ENCODE measurements at places on chromosomes 7 and 10.

- no peak for DNase-seq
Measured at GRCh38 chr7:74084722-74085578, 1.3 kb downstream of the LIMK1 start.

- DNase-seq = no peak
Measured at GRCh38 chr10:69642747-69643146, 12.7 kb downstream of the FAM241B start.

GRCh38 chr7:108097703-108098102 is 32.5 kb downstream of the LAMB4 start:
- DNase-seq = no peak

DNA sequence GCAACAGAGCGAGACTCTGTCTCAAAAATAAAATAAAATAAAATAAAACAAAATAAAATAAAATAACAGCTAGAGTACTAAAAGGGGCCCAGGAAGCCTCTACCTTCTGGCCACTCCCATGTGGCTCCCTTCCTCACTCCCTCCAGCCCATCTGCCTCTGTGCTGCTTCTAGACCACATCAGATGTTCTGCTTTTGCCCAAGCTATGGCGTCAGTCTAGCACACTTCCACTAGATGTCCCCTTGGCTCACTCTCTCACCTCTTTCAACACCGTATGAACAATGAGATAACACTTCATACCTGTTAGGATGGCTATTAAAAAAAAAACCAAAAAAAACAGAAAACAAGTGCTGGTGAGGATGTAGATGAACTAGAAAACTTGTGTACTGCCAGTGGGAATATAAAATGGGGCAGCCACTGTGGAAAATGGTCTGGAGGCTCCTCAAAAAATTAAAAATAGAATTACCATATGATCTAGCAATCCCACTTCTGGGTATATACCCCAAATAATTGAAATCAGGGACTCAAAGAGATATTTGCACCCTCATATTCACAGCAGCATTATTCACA is 132.3 kb downstream of the ARHGAP22 start:
- no peak for DNase-seq

DNA sequence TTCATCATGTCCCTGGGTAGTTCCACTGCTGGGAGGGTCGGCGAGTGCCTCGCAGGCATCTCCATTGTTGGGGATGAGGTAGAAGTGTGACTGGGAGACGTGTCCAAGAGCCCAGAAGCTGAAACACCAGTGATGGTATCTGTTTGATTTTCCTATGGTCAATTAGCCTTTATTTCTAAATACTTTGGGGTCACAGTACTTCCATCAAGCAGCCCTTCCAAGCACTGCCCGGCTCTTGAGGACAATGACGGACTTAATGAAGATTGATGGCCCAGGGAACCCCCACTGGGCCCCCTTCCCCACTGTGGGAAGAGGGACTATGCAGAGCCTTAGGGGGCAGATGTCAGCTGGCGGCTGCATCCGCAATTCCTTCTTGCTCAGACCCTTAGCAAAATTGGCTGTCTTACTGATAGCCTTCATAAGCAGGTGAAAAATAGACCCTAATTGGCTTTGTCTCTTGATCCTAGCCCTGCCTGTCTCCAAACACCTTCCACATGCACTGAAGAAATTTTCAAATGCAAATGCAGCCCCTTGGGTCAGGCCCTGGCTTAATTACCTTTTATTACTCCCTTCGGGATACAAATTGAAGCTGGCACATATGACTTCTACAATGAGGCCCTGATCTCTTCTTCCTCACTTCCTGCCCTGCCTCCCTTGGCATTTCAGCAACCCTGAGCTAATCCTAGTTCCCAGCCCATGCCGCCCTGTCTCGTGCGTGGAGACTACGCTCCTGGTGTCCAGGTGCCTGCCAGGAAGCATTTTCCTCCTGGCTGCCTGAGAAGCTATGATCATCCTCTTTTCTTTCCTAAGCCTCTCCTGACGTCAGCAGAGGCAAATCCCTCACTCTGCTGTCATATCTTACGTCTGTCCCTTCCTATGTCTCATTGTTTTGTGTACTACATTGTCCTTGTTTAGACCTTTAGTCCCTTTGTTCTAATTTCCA is 124.5 kb upstream of the GDF10 start:
- no peak for DNase-seq

- no peak for DNase-seq
Measured at GRCh38 chr10:99115703-99116102, 119.9 kb downstream of the HPSE2 start.

GRCh38 chr10:123548770-123549169 is 117.4 kb upstream of the GPR26 start:
- no peak for DNase-seq

Data from hippocampal formation (tissue), 2 donors.